T follicular helper cell (primary cell): ENCODE measurements at places on chromosomes 1 and 21.

DNA sequence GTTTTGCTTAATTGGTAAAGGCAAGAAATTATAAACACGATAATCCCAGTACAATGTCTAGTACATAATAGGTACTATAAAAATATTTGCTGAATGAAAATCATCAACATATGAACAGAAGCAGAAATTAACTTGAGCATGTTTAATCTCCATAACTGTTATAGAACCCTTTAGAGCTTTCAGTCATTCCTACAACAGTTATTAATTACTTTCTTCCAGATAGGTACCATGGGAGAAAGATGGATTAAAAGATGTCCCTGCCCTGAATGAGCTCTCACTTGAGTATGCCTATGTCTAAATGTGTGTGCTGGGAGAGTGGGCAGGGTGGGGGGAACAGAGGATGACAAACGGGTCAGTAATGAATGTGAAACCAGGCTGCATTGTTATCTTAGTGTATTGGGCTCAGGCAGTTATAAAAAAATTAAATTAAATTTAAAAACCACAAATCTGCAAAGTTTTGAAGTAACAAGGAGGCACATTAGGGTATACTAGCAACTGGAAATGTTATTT, 2.4 kb downstream of the EPS15 start:
- DNase-seq = no peak

DNA sequence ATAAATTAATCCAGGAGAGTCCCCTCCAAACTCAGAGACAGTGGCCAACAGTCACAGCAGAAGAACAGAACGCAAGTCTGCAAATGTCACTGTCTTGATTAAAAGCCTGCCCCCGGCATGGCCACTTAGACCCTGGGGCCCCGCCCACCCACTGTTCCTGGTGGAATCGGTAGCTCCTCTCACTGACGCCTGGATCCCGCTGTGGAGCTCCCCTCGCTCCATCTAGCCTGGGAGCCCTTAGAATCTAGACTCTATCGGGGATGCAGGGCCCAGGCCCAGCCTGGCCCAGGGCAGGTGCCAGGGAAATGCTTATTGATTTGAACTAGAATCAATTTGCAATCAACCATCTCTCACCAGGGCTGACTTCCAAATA, 21.4 kb upstream of the PLEKHG5 start:
- no peak for DNase-seq

- no peak for DNase-seq
Observed at GRCh38 chr1:73611681-73612080, 586.3 kb downstream of the LRRIQ3 start.

- no peak for DNase-seq
Observed at GRCh38 chr1:203291201-203292096, 13.9 kb upstream of the BTG2 start.

DNA sequence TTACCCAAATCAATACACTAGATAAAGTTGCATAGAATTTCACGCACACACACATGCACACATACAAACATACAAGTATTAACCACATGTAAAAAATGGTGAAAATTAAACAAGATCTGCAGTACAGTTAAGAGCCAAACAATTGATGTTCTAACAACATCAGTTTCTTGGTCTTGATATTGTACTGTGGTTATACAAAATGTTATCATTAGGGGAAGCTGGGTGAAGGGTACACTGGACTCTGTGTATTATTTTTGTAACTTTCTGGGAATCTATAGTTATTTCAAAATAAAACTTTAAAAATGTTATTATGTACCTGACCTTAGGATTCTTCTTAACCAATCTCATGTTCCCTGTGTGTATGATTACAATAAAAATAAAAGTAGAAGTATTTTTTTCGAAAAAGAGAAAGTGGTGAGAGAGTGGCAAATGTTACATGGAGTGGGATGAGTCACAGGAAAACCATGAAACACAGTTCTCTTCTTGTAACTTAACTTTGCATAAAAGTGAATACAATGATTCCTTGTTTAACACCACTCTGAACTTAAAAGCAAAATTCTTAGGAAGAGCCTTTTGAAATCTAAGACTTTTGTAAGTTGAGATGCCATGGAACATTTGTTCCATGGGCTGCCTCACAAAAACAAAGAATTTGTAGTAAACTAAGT, 101.6 kb upstream of the RUNX1 start:
- no peak for DNase-seq

DNA sequence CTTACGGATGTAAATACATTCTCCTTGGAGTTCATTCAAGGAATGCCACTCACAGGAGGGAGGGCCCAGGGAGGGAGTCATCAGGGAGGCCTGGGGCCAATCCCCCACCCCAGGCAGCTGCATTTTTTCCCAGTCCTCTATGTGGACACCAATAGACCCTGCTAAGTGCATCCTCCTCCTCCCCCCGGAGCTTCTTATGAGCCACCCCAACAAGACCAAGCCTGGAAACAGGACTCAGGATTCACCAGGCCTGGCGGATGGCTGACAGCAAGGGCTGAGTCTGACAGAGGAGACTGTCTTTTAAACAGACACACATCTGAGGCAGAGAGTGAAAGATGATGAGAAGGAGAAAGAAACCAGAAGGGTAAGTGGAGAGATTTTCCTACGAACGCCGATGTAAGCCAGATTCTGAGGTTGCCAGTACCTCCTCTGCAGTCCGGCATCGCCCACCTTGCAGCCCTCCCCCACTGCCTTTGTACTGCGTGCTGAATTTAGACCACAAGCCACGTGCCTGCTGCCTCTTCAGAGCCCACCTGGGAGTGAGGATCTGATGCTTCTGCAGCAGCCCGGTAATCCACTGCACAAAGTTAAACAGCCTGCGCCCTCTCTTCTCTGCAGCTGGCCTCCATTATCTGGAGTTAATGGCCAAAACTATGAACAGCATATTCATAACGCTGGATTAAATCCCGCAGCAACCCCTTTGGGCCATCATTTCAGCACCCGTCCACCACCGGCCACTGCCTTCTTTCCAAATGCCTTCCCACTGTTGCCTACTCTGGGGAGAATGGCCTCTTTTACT, 17.6 kb upstream of the SFPQ start:
- no peak for DNase-seq

- no peak for DNase-seq
Observed at GRCh38 chr1:159079525-159079924, 3.0 kb upstream of the AIM2 start.

DNA sequence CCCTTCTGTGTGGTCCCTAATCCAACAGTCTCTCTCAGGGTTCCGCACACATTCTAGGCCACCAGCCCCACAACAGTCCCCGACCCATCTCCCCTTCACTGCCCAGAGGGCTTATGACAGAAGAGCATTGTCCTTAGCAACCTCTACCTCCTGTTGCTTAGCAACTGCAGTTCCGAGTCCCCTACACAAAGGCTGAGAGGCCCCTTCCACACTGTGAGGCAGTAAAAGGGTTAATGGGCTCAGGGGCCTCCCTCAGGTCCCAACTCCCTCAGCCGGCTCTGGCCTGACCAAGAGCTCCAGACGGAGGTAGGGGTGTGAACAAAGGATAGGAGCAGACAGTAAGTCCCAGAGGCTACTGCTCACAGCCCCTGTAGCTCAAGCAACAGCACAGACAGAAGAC, 4.3 kb downstream of the IGSF9 start:
- DNase-seq = no peak

DNA sequence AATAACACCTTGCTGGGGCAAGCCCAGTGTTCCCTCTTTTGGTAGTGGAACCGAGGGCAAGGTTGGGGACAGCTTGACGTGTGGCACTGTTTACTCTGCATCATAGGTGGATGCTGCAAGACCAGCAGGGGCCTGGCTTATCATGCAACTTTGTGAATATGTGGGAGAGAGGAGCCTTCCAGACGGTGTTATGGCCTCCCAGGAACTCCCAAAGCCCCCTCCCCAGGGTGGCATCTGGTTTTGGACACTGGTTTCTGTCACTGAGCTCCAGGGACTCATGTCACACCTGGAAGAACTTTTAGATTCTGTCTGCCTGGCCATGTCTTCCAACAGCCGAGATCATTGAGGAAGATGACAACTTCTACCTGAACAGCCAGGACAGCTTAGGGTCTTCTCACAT, 1.4 kb upstream of the TLR5 start:
- DNase-seq = no peak

DNA sequence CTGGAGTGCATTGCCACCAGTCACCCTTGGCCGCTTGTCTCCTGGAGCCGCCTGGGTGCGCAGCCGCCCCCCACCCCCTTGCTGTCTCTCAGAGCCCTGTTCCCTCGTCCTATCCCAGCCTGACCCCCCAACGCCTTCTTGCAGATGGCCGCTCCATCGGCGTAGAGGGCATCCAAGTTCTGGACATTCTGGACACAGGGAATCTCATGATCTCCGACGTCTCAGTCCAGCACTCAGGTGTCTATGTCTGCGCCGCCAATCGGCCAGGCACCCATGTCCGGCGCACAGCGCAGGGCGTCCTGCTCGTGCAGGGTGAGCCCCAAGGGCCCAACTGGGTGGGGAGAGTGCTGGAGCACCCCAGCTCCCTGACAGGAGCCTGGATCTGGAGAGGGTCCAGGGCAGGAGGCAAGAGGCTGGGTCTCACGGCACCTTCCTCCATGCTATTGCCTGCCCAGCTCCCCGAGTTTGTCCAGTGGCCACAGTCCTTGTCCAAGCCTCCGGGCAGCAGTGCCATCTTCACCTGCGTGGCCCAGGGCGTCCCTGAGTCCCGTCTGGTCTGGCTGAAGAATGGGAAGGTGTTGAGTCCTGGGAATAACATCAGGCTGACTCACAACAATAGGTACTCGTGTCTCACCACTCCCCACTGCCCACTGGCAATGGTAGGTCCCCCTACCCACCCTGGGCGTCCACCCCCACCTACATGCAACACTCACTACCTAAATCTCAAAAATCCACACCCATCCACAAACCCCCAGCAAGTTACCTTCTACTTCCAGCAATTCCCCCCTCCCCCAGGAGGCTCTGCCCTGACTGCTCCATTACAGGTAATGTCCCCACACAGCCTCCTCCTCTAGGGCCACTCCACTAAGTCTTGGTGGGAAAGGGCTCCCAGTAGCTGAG, 24.6 kb downstream of the SLC27A3 start:
- no peak for DNase-seq

GRCh38 chr1:245418077-245418476, 263.3 kb downstream of the KIF26B start:
- no peak for DNase-seq

DNA sequence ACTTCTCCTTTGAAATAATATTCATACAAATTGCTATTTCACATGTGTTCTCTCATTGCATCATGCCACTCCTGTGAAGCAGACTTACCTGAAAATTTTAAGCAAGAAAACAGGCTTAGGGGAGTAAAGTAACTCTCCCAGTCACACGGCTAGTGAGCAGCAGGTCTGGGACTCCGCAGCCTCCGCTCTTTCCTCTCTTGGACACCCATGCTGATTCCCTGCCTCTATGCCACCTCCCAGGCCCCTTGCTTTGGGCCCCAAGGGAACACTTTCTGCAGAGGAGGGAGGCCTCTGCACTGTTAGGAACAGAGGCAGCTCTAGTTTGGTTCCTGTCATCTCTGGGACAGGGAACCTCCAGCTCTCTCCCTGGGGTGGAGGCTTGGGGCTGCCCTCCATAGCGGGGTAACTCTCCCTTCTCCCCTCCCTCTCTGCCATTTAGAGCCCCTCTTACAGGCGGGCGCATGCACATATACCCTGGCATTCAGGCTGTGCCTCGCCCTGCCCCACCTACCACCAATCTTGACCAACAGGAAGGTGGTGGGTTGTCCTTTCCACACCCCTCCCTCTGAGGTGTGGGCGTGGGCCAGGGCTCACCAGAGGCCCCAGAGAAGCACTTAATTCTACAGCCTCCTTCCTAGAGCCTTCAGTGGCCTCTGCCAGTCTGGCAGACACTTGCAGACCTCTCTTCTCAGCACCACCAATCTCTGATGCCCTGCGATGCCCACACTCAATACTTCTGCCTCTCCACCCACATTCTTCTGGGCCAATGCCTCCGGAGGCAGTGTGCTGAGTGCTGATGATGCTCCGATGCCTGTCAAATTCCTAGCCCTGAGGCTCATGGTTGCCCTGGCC, at the start of gene RXFP4:
Gene RXFP4, plus strand, starts transcription at position 646 of the 852 bp plus-strand sequence. Its CDS starts 72 bp downstream, at position 718.
- no peak for DNase-seq

- DNase-seq = no peak
Observed at GRCh38 chr1:4638345-4638729, 16.1 kb upstream of the AJAP1 start.

DNA sequence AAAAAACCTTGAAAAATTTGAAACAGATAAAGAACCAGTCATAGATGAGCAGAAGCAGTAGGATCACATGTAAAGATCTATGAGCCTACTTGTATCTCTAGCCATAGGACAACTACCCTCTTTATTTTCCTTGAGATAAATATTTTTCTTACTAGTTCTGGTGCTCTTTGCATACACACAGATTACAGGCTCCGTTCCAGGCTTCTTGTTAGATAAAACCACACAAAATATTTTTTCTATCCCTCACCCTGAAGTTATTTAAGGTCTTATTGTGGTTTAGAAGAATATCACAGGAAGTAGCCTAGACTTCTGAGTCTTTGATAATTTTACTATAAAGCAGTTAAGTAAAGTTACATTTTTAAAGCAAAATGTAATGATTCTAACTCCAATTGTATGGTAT, 512.2 kb downstream of the NEGR1 start:
- DNase-seq = no peak

GRCh38 chr1:246549665-246550064, 16.4 kb downstream of the TFB2M start:
- no peak for DNase-seq

GRCh38 chr1:227793948-227794816, 21.3 kb upstream of the PRSS38 start:
- no peak for DNase-seq

GRCh38 chr1:66436378-66437135, 97.4 kb upstream of the SGIP1 start:
- no peak for DNase-seq

GRCh38 chr1:86928819-86929218, 14.4 kb downstream of the HS2ST1 start:
- DNase-seq = no peak

GRCh38 chr1:212608959-212609700, 569 bp downstream of the ATF3 start:
- DNase-seq = no peak

DNA sequence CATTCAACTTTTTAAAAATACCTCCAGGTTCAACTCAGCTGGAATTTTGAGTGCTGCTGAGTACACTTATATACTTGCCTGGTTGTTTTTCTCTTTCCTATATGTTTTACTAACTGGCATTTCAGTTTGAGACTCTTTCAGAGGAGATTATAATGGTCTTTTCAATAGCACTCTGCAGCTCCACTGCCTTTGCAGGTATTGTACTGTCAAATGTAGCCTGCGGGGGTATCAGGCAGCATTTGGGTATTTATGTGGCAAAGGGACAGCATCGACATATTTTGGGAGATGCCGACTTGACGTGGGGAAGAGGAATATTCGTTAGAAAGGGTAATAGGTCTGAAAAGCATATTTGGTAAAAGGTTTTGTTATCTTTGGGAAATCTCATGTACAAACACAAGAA, 11.1 kb upstream of the TGFBR3 start:
- DNase-seq = no peak

- no peak for DNase-seq
Observed at GRCh38 chr1:172167796-172168596, 252.5 kb upstream of the C1orf105 start.

DNA sequence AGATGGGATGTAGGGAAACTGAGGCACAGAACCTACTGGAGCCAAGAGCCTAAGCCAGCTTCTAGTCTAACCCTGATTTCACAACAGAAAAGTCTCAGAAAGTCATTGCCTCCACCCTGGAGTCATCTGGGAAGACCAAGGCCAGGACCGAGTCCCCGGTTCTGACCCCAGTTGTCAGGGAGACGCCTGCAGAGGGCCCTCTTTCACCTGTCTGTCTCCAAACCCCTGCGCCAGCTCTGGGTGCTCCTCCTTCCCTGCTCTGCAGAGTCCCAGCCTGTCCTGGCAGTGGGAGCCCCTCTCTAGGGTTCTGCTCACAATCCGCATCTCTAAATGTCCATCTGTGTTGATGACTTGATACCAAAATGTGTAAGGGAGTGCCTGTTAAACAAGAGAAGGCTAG, 149.7 kb downstream of the PGBD5 start:
- DNase-seq = no peak

- no peak for DNase-seq
Observed at GRCh38 chr1:48190881-48191280, 31.6 kb upstream of the SLC5A9 start.
